LoVo (cell line): ENCODE measurements at places on chromosomes 1 and 21.

GRCh38 chr1:107897438-107898345, 67.3 kb downstream of the VAV3 start:
- no peak for DNase-seq

GRCh38 chr21:29181799-29182470, 51.5 kb downstream of the MAP3K7CL start:
- peak; percentile 74 for DNase-seq

DNA sequence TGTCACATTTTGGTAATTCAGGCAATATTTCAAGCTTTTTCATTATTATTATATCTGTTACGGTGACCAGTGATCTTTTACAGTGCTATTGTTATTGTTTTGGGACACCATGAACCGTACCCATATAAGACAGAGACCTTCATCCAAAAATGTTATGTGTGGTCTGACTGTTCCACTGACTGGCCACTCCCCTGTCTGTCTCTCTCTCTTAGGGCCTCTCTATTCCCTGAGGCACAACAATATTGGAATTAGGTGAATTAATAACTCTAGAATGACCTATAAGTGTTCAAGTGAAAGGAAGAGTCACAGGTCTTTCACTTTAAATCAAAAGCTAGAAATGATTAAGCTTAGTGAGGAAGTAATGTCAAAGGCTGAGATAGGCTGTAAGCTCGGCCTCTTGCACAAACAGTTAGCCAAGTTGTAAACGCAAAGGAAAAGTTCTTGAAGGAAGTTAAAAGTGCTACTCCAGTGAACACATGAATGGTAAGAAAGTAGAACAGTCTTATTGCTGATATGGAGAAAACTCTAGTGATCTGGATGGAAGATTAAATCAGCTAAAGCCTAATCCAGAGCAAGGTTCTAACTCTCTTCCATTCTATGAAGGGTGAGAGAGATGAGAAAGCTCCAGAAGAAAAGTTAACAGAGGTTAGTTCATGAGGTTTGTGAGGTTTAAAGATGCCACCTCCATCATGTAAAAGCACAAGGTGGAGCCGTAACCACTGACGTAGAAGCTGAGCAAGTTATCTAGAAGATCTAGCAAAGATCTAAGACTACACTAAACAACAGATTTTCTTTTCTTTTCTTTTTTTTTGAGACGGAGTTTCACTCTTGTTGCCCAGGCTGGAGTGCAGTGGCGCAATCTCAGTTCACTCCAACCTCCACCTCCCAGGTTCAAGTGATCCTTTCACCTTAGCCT, 19.7 kb upstream of the DIPK1A start:
- DNase-seq, result no peak

GRCh38 chr1:27031235-27032118, 18.8 kb upstream of the TENT5B start:
- no peak for DNase-seq

GRCh38 chr1:237672748-237673147, 218.0 kb downstream of the ZP4 start:
- no peak for DNase-seq
